ENCODE measurements at places on chromosomes 4 and X.

DNA sequence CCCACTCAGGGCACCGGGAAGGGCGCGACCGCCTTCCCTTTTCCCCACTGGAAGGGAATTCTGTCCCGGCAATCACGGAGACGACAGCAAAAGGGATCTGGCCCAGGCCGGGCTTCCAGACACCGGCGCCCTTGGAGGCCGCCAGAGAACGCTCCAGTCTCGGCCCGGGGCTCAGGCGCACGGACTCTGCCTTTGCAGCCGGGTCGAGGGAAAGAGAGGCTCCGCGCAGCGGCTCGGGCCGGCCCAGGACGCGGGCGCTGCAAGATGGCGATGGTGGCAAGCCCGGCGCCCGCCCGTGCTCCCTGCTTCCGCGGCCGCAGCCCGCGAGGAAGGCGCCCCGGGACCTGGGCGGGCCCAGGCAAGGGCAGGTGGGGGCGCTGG, 1.1 kb downstream of the CTBP1 start:
- DNase-seq, result no peak

DNA sequence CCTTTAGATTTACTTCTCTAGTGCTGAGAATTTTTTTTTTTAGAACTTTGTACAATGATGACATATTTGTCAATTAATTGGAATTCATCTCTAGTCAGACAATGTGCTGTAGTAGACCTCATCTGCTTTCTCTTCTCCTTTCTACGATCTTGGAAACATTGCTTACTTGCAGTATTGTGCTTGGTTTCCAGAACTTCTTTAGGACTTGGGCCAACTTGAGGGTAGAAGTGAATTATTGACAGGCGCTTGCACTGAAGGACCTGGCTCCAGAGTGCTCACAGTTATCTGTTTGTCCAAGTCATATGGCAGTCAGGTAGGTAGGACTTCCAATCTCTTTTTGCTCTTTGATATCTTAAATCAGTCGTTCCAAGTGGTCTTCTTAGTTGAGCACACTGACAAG, 39.6 kb downstream of the FNIP2 start:
- DNase-seq, result no peak

GRCh38 chr4:14047840-14048239, 420.3 kb upstream of the BOD1L1 start:
- no peak for DNase-seq

DNA sequence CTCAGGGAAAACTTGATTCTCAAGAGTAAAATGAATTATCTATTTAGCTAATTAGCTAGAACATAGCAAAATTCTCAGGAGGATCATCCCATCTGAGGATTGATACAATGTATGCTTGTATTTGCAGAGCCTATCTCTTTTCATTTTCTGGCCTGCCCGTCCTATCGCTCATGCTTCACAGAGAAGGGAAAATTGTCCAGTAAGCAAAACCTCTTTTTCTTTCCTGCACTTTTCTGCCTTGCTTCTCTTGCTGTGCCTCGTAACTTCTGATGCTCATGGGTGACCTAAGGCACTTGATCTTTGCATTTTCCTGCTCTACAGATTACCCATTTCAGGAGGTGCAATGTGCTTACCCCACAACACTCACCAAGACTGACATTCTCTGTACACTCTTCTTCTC, 88.1 kb downstream of the GBA3 start:
- no peak for DNase-seq

DNA sequence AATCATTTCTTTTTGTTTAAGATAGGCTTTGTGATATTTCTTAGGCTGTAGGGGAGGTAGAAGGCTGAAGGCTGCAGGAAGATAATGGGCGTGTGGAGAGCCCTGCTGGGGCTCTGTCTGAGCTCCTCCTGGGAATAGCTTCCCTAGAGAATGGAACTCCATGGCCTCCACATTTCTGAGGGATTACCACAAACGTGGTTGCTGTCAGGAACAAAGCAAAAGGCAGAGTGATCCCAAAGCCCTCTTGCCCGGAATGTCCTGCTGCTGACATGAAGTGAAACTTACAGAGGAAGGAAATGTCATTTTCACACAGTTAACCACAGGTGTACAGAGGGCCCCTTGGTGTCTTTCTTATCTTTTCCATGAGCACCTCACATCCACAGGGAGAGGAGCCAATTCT, 89.3 kb downstream of the DDIT4L start:
- DNase-seq, result no peak

DNA sequence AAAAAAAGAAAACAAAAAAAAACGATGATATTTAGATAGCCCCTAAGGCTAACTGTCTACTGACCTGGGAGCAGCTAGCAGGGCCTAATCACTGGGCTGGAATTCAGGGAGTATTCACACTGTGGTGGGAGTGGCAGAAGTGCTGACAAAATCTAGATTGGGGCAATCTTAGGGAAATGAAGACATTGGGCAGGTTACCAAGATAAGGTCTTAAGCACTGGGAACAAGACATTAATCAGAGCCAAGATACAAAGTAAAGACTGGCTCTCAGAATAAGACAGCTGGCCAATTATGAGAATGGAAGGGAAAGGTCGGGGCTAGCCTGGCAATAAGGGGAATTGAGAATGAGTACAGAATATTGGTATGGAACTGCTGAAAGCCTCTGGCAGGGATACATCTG, 100.2 kb upstream of the GRIA3 start:
- DNase-seq, result no peak

DNA sequence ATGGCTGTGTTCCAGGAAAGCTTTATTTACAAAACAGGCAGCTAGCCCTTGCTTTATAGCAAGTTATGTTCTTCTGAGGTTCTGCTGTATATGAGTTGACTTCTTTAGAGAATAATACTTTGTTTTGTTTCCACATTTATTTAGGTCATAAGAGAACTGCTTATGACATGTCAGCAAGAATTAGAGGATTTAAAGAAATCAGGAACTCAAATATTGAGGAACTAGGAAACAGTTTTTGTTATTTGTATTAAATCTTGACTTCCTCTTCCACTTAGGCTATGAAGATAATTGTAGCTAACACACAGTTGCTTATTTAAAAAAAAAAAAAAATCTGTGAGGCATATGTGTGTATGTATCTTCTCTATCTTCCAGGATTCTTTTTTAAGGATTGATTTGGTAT, 14.3 kb downstream of the ZRSR2 start:
- no peak for DNase-seq

DNA sequence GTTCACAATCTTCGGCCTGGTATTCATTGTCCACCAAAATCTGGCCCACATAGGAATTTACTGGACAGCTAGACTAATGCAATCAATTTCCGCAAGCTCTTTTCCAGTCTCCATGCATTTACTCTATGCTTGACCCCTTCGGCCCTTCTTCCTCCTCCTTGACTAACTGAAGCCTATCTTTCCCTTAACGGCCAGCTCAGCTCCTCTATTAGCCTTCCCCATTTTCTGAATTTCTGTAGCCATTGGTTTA, 1.2 kb upstream of the PHKA2 start:
- no peak for DNase-seq

DNA sequence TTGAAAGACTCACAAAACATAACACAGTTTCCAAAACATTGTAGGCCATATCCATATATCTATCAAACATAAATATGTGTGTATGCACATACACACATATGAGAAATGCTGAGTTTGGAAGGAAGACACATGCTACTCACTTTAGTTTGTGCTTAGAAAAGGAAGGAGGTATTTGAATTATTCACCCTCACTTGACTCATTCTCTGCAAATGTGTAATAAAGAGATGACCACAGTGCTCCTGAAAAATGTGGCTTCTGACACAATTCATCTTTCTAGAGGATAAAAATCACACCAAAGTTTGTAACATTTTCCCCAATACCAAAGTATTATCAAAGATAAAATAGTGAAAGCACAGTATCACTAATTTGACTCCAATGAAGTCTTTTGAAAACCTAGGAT, 950.1 kb downstream of the FAT4 start:
- DNase-seq, result no peak

- DNase-seq, result no peak
These were observed 230.7 kb upstream of the KCNIP4 start for GRCh38 chr4:22179124-22179874.

DNA sequence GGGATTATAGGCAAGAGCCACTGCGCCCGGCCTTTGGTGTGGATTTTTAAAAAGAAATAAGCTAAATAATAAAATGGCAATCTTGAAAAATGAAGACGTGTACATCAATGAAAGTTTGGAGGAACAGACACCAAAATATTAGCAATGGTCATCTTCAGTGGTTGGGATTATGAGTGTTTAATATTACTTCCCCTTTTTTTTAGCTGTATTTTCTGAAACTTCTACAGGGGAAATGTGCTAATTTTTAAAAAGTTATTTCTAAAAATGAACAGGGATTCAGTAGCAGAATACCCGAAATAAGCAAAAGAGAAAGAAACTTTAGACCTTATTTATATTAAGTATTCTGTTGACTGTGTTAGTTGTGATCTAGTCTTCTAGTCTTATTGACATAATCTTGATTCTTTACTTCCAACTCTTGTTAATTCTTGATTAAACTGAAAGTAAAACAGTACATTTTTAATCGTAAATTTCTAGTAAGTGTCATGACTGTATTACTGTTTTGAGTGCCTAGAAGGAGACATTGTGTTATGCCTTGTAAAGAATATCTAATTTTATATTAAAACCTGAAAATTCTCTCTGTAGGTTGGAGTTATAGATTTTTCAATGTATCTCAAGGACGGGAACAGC, 51.3 kb downstream of the RUFY3 start:
- no peak for DNase-seq

DNA sequence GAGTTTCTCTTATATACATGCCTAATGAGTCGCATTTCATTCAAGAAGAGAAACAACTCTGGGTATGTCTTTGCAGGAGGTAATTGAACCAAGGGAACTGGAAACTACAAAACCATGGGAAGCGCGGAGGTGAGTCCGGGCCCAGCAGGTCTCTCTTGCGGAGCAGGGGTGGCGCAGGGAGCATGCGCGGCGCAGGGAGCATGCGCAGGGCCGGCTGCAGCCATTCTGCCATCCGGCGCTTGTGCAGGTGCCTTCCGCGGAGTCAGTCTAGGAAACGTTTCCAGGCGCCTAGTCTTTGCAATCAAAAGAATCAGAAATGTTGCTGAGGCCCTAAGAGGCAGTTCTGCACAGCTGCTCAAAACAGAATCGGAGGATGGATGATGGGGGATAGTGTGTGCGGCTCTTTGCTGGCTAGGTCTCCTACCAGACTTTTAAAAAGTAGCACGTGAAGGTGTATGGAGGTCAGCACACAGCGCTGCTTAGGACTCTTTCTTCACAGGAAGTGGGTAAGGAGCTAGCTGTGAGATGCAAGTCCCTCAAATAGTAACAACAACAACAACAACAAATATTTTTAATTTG, 433.8 kb upstream of the FAT1 start:
- no peak for DNase-seq

- no peak for DNase-seq
These were observed 10.5 kb downstream of the WDFY3 start for GRCh38 chr4:84956014-84956413.

- no peak for DNase-seq
These were observed 1317.2 kb downstream of the PCDH7 start for GRCh38 chr4:32037399-32037798.

GRCh38 chrX:96181605-96182004, 503.0 kb upstream of the DIAPH2 start:
- DNase-seq, result no peak
